MCF 10A (cell line): ENCODE measurements at places on chromosomes 4 and X. TPM values are rescaled to one million over a fixed set of nuclear protein-coding genes. Genes with fewer than 3 reads are reported as not detected.

DNA sequence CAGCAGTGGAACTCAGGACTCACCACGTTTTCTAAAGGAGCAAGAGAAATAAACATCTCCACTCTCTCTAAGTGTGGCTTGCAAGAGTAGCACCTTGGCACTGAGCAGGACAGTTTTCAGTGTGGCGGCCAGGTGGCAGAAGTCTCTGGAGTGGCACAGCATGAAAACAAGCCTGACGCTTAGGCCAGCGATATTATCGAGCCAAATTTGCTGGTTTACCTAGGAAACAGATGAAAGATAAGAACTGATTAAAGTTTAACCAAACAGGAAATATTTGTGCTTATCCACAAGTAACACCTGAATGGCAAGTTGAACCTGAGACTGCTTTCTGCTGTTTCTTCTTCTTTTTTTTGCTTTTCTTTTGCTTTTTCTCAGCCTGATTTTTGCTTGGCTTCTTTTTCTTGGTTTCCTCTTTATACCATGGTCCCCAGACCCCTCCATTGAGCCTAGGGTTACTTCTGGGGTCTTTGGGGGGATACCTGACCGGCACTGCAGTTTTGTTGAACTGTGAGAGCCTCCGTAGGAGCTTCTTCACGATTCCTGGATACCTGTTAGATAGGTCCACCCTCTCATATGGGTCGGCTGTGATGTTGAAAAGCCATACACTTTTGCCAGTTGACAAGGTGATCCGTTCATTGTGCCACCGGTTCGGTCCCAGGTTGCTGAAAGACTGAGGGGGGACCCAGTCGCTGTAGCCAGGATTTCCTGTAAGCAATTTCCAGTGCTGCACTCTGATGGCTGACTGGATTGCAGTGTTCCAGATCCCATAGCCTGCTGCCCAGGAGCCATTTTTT is 77.3 kb downstream of the ARSJ start:
- no peaks in the 10 kb centered on the region for H3K4me1 ChIP-seq
- H3K4me3 ChIP-seq, result no peak overlapping the region
- no peaks in the 10 kb centered on the region for H3K27me3 ChIP-seq
- peaks cover 25% of the 10 kb centered on the region for H3K36me3 ChIP-seq

- H3K36me3 ChIP-seq, result no peaks in the 10 kb centered on the region
- H3K4me1 ChIP-seq, result peaks cover 17% of the 10 kb centered on the region
- H3K4me3 ChIP-seq, result no peak overlapping the region
Observed at GRCh38 chr4:13635286-13635799, 7.8 kb upstream of the BOD1L1 start.

- H3K36me3 ChIP-seq, result no peaks in the 10 kb centered on the region
- no peak overlapping the region for H3K27ac ChIP-seq
- H3K4me3 ChIP-seq, result no peak overlapping the region
- H3K27me3 ChIP-seq, result peaks cover 38% of the 10 kb centered on the region
- H3K4me1 ChIP-seq, result peaks cover 5% of the 10 kb centered on the region
- DNase-seq, result no peak
Observed at GRCh38 chrX:107610667-107611066, 17.6 kb upstream of the PRPS1 start.

DNA sequence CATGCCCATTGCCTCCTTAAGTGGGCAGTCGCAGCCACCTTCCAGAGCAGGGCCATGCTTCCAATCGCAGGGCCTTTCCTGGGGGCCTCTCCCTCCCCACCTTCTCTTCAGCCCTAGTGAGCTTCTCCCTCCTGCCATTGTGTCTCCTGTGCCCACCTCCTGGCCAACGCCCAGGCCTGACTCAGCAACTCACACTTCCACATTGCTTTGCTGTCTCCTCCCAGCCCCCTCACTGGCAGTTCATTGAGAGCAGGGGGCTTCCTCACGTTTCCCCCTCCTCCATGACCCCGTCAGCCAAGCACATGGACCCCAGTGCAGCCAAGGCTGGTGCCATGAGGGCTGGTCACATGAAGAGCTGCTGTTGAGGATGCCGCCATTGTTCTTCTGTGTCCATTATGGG is 25.9 kb downstream of the HTRA3 start:
- H3K27ac ChIP-seq, result no peak overlapping the region
- no peak overlapping the region for H3K4me3 ChIP-seq
- H3K4me1 ChIP-seq, result no peaks in the 10 kb centered on the region

Gene CABS1
- total RNA-seq, result not detected in 2 replicates

Gene STARD8
- total RNA-seq, result 0.37 and 1.0 TPM in 2 replicates
